Cortex of kidney (tissue), 1 donor: ENCODE measurements at places on chromosomes 7 and 10.

DNA sequence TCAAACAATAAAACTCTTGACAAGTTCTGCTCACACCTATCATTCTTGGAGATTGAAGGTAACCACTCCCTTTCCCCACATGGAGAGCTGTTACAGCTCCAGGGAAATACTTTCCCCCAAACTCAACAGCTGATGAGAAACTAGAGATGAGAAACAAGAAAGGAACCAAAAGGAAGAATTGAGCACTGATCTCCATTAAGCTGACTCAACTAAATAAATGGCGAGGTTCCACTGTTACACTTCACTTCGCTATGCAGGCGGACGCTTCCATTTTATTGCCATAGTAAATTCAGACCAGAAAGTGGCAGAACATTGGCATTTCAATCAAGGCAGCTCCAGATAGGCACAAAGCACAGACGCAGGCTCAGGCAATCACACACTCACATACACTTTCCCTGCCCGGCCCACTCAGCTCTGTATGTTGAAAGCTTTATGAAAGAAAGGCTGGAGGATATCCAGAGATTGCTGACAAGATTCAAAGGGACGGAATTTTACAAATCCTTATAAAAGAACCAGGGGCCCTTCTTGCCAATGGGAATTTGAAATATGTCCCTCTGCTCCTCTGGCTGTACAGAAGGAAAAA, 11.5 kb upstream of the YAE1 start:
- no peak for DNase-seq

DNA sequence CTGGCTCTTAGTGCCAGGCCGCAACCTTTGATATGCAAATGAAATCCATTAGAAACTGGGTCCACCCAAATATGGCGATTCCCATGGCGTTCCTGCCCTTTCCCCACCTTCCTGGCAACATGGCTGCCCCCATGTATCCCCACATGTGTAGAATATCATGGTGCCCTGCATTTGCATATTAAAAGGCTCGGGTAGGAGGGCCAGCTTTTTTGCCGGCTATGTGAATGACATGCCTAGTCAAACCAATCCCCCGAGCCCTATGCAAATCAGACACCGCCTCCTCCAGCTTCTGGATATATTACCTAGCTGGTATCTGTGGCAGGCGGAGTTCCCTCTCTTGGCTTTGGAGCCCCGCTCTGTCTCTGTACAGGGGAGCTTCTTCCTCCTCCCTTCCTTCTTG, 18.3 kb downstream of the MMS19 start:
- no peak for DNase-seq

DNA sequence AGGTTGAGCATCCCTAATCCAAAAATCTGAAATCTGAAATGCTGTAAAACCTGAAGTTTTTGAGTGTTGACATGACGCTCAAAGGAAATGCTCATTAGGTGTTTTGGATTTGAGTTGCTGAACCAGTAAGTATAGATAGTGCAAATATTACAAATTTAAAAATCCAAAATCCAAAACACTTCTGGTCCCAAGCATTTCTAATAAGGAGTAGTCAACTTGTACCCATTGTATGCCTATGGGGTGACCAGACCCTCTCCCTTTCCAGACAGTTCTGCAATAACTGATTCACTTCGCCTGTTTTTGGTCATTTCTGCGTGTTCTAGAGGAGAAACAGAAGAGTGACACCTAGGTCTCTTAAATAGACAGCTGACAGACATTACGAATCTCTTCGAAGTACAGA, 90.3 kb downstream of the MMRN2 start:
- DNase-seq, result no peak

GRCh38 chr10:77849039-77849664, 77.4 kb downstream of the DLG5 start:
- DNase-seq, result no peak

- DNase-seq, result no peak
Measured at GRCh38 chr10:123160311-123160980, 6.2 kb downstream of the BUB3 start.

- DNase-seq, result no peak
Measured at GRCh38 chr7:77794000-77794399, 4.2 kb downstream of the TMEM60 start.
